ENCODE measurements at places on chromosomes 5 and 9.

DNA sequence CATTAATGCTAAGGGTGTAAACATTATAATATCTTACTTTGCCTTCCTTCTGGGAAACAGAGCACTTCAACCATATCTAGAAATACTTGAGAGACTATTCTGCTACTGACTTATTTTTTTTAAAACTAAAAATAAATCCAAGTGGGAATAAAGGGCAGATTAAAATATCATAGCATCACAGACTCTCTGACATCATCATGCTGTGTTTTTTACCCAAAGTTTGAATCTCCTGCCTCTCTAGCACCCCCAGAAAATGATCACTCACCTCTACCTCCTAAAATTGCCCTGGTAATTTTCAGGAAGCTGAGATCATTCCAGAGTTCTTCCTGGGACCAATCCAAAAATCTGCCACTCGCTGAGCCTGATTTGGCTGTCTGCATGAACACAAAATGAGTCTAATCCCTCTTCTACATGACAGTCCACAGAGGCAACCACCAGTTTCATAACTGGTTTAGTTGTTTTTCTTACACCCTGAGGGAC is 813.8 kb upstream of the DMAC1 start:
- DNase-seq: no peak

DNA sequence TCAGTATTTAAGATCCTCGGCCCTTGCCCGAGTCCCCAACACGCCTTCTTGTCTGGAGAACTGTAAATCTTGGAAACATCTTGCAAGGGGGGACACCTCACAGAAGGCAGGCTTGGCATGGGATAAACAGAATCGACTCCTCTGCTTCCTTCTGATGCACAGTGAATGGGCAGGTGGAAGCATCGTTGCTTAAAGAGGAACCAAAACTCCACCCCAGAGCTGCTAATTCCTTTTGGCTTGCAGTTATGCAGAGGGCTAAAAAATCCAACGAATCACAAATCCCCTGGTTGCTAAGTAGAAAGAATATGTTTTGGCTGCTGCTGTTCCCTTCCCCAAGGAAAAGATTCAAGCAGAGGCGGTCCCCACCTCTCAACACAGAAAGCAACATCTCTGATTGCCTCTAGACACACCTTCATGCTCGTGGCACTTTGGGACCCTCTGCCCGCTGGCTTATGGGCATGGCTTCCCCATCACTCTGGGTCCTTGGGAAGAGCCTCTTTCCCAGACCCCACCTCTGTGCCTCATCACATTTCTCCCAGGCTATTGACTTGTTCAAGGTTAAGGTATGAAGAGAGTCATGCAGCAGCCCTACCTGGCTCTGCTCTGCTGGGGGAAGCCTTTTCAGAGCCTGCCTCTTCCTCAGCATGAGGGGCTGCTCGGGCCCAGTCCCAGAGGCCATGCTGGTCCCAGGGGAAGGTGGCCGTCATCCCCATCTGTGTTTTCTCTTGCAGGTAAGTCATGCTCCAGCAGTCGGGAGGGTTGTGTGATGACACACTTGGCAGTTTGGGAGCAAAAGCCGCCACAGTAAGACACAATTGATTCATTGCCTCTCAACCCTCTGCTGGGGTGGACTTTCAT is 137.1 kb downstream of the KCNIP1 start:
- DNase-seq: no peak

DNA sequence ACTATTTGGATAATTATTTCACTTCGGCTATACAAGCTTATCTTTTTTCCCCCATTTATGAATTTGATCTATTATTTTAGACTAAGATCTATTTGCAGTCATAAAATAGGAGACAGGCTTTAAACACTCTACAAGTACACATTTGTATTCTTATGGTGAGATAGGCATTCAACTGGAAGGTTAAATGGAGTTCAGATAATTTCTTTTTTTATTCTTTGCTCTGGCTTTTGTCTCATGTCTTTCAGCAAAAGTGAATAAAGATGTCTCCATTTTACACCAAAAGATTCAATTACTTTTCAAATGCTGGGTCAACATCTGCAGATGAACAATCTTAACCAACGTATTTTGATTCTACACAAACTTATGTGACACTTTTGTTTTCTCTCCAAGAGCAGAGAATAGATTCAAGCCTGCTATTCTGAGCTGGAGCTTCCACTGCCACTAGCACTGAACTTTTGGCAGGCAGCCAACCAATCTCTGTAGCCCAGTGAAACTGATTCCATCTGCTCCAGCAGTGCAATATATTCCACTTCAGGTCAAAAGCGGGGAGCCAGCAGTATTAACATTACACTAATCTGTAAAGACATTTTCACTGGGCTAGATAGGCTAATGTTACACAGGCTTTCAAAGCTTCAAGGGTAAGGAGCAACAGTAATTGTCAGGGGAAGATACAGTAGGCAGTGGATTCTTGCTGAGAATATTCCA is 452.0 kb upstream of the ZNF608 start:
- peak; percentile 63 for DNase-seq

DNA sequence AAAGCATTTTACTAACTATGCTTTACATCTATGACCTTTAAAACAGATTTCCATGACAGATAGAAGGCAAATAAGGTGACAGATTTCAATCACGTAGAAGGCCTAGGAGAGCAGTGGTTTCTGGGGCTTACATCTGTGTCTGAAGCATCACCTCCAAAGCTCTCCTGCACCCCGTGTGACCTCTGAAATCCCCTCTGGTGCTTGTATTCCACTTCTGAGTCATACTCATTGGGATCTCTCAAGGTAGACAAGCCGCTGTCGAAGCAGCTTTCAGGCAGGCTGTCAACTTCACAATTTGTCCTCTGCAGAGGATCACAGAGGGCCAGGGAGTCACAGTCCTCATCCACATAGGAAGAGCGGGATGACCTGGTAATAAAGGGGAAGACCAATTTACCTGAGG is 62.2 kb downstream of the RASEF start:
- DNase-seq: no peak

DNA sequence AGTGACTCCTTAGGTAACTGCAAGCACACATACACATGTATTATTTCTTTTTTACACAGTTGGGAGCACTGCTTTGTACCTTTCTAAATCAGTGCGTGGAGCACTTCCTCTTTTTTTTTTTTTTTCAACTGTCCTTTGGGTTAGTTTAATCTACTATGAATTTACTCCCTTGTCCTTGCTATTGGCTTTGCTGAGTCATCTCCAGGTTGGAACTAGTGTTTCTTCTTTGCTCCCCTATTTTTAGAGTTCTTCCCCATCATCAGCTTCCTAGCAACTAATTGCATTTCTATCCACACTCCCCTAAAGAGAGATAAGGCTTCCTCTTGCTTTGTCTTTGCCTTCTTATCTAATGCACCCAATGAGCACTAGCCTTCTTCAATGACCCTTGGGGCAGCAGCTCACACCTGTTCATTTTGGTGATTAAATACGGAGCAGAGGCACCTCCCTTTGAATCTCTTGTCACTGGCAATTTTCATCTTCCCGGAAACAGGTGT is 24.3 kb downstream of the S100Z start:
- DNase-seq: no peak

DNA sequence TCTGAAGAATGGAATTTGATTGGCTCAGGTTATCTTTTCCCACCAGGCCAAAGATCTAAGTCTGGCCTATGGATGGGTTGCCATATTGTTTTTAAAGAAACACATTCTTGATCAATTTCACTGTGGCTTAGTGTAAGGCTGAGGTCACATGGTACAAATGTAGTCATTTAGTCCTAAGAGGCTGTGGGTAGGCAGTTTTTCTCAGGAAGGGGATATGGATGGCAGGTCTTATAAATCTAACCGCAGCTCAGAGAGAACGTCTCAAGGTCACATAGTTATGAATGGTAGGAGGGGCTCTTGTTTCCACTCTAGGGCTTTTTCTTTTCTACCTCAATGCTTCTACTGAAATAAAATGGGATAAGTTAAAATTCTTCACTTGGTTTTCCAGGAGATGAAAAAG is 128.6 kb upstream of the ACTBL2 start:
- no peak for DNase-seq

GRCh38 chr9:35162605-35163315 is 951 bp downstream of the UNC13B start:
- no peak for DNase-seq

DNA sequence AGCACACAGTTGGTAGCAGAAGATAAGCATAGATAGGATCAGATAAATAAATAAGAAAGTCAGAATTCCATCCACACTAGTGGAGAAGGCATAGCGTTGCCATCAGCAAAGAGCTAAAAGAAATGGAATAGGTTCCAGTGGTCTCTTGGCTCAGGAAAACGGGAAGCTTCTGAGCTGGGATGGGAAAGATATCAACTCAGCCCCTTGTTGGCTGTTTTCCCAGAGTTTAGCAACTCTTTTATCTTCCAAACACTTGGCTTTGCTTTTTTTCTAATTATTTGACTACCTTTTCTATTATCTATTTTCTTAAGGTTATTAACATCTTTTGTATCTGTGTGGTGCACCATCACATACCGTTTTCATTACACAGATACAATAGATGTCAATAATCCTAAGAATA is 445.7 kb upstream of the TRPC7 start:
- DNase-seq: peak; percentile 54

All from EH (cell line).